ENCODE measurements at places on chromosomes 5 and 9.

DNA sequence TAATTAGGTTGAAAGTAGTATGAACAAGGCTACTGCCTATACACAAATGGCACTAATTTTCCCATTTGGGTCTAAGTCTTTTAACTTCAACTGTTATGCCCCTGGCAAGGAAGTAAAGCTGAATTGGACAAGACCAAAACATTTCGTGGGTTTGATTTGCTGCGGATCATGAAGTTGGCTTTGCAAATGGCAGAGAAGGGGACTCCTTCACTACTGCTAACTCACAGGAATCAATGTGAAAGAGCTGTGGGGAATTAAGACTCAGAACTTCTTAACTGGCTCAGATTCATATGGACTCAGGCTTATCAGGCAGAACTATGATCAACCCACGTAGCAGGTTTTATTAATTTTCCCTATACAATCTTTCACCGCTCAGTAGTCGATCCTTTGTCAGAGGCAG lies 73.8 kb upstream of the IFNE start:
- DNase-seq = no peak

GRCh38 chr5:30092548-30092947 lies 1100.9 kb upstream of the CDH6 start:
- no peak for DNase-seq

DNA sequence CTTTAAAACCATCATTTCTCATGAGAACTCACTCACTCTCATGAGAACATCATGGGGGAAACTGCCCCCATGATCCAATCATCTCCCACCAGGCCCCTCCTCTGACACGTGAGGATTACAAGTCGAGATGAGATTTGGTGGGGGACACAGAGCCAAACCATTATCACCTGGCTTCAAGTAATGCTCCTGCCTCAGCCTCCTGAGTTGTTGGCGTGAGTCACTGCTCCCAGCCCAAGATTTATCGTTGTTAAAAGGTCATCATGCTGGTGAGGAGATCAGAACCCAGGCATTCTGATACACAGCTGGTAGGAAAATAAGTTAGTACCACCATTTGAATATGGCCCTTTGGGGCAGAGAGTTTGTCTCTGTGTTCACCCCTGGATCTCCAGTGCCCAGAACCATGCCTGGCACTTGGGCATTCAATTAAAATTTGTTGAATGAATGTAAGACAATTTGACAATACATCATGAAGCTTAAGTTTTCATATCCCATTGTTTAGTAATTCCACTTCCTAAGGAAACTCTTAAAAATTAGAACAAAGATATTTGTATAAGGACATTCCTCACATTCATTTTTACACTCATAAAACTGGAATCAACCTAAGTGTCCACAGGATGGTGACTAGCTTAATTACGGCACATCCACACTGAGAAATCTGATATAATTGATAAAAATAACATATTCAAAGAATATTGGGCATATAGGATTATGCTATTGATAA lies 58.0 kb upstream of the COL15A1 start:
- no peak for DNase-seq

- no peak for DNase-seq
Measured at GRCh38 chr5:92861531-92862285, 719.3 kb downstream of the NR2F1-AS1 start.

DNA sequence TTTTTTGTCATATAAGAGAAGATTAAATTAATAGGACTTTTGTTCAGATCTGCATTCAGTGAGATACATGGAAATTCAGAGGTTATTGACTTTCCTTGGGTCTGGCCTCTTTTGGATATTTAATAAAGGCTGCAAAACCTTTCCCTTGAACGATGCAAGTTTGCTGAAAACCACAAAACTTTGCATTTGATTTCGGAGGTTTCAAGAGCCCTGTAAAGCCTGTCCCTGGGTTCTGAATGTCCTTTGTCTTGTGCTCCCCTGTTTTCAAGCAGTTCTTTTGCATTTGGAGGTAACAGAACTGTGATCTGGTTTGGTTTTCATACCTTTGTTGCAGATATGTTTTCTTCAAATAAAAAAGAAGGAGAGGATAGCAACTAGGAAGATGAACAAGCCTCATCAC lies 188.1 kb upstream of the DMRT1 start:
- no peak for DNase-seq

GRCh38 chr9:14092344-14092743 lies 221.6 kb downstream of the NFIB start:
- DNase-seq = no peak

- DNase-seq = no peak
Measured at GRCh38 chr5:149422366-149423048, 43.4 kb upstream of the IL17B start.

- no peak for DNase-seq
Measured at GRCh38 chr5:112525217-112525616, 106.1 kb upstream of the EPB41L4A start.

DNA sequence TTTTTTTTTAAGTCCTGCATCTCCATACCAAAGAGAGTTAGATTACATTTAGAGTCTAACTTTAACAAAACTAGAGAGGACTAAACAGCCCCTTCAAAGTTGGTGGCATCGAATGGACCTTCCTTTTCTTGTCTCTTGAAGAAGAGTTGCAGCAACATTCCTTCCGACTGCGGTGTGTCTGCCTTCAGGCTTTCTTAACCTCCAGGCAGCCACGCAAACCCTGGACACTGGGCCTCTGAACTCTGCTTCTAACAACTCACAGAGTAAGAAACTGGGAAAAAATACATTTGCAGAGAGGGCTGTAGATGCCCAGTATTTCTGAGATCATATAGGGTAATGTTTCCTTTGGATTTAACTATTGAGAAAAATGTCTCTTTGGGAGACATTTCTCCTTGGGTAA lies 120.5 kb upstream of the MAST4 start:
- no peak for DNase-seq

GRCh38 chr9:131494296-131494870 lies 8.3 kb upstream of the POMT1 start:
- DNase-seq = no peak

GRCh38 chr5:7869474-7870136 lies 657 bp downstream of the MTRR start:
- DNase-seq = peak; percentile 40

DNA sequence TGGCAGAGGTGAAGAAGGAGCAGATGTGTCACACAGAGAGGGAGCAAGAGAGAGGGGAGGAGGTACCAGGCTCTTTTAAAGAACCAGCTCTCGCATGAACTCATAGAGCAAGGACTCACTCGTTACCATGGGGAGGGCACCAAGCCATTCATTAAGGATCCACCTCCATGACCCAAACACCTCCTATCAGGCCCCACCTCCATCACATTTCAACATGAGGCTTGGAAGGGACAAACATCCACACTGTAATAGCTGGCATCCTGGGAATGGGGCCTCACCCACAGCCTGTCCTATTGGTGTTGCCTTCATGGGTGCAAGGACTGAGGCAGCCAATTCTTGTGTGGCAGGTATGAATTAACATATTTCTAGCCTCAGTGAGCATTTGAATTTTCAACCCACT lies 11.6 kb upstream of the TNFAIP8 start:
- DNase-seq = no peak

DNA sequence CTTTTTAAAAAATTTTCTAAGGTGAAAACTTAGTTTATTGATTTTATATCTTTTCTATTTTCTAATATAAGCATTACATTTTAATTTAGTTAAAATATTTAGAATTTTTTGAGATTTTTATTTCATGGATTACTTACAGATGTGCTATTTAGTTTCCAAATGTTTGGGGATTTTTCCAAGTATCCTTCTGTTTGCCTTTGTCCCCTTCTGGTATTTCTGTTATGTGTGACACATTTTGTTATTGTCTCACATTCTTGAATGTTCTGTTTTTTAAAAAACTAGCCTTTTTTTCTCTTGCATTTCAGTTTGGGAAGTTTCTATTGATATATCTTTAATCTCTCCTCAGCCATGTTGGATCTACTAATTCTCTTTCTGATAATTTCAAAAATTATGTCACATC lies 234.9 kb downstream of the FAM170A start:
- no peak for DNase-seq

DNA sequence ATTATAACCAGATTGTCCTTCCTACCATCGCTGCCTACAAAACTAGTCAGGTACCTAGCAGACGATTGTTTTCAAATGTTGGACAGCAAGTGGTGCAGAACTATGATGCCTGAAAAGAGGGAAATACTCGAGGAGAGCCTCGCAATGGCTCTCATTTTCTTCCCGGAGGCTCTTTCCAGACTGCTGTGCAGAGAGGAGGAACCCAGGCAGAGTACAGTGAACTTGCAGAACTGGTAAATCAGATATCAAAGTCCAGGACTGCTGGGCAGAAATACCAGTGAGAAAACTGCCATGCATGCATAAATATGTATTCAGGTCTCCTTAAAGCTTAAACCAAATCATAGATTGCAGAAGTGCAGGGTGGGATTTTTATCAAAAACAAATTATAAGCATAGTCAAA lies 26.4 kb upstream of the UGT3A1 start:
- no peak for DNase-seq

DNA sequence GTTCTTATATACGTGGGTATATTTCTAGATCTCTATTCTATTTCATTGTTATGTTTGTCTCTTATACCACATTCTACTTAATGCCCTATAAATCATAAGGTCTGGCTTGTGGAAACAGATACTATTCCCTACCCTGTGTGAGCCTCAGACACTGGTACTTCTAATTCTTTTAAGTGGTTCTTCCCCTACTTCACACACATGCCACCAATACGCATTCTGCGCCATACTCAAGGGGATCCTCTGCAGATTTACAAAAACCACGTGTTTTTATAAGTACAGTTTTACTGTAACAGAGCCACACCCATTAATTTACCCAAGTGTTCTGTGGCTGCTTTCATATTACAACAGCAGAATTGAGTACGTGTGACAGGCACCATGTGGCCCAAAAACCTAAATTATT lies 195.6 kb downstream of the SAXO1 start:
- DNase-seq = no peak
